ENCODE measurements at places on chromosomes 2 and 18.

GRCh38 chr2:218257390-218257981, 3.3 kb upstream of the GPBAR1 start:
- peak; percentile 36 for DNase-seq

DNA sequence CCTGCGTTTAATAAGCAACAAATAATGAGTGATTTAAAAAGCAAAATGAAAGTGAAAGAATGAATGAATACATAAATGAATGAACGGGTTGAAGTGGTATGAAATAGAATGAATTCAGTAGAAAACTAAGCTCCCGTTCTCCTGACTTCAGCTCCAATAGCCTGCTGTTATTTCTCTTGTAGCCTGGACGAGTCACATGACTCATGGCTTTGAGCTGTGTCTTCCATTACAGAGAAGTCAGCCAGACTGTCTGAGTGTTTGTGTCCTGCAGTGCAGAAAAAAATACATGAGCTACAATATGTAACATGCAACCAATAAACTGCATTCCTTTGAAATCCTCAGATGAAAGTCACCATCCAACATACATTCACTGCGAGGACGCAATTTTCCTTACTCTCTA, 21.2 kb downstream of the SCG2 start:
- DNase-seq = no peak

DNA sequence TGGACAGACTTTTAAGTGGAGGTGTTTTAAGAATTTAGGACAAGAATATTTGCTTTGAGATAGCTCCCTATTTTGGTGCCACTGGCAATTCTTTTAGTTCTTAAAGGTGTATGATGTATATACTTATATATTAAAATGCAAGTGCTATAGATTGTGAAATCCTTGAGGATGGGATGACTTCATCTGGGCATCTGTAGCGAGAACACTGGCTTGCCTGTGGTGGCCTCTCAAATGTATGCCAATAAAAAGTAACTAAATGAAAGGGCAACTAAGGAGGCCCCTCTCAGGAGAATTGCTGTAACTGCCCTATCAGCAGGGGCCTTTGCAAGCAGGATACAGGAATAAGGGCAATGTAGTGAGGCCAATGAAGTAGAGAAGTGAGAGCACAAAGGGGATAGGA, 2.6 kb upstream of the THUMPD2 start:
- DNase-seq = no peak

DNA sequence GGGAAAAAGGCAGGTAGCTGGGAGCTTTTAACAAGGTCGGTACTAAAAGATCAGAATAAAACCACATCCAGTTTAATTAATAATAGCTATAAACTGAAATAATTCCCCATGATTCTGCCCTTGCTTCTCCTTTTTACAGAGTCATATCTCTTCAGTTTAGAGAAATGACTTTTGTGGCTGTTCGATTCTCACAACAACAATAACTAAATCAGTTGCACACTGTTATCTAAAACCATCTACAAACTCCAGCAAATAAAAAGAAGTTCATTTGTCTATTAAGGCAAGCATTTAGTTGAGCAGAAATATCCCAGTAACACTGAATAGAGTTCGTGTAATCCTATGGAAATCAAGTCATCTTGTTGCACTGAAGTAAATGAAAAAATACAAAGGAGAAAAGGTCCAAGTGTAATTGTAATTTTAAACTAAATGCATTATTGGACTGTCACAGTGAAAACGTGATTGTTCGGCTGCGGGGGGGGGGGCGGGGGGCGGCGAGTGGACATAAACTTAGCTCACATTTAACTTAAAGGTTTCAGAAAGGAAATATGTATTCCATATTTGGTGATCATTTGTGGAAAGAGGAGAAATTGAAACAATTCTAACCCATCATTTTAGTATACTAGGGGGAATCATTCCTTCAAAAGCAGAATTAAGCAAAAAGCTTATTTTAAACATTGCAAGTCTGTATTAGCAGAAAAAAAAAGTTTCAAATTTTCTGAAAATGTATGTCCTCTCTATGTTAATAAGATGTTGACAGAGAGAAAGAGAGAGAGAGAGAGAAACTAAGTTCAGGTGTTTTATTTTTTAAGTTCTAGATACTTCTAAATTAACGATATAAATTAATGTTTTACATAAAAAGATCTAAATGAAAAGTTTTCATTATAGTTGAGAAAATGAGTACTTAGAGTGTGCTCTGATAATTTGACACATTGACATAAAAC, 144.5 kb downstream of the MEIS1 start:
- no peak for DNase-seq

DNA sequence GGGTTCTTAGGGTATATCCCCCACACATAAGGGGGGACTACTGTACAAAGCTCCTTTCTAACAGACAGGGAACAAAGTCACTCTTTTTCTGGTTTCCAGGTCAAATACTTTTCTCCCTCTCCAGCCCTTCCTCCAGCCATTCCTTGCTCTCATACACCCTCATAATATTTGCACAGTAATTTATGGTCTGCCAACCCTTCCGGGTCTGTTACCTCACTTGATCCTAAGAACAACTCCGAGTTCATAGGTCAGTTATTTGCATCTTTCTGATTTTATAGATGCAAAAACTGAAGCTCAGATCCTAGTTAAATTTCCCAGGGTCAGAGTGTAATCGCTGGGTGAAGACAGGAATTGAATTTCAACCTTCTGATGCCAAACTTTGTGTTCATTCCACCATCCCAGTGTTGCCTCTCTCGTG, 14.8 kb upstream of the MATN3 start:
- DNase-seq = no peak

GRCh38 chr2:209817844-209818271, 46.2 kb downstream of the UNC80 start:
- DNase-seq = no peak

DNA sequence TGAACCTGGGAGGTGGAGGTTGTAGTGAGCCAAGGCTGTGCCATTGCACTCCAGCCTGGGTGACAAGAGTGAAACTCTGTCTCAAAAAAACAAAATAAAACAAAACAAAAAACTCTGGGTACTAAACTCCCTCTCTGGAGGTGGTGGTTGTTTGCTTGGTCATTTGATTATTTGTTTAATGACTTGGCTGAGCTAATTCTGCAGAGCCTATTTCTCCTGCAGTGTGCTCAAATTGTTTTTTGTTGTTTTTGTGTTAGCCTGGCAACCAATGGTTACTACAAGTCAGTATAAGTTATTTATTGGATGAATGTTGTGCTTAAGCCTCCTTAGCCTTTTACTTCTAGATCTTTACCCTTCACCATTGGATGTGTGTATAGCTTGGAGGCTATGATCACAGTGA, 387.5 kb downstream of the ADCYAP1 start:
- no peak for DNase-seq

GRCh38 chr2:43653506-43653905, 16.4 kb downstream of the PLEKHH2 start:
- DNase-seq = no peak

GRCh38 chr2:237558961-237559641, 7.3 kb upstream of the PRLH start:
- DNase-seq = no peak

DNA sequence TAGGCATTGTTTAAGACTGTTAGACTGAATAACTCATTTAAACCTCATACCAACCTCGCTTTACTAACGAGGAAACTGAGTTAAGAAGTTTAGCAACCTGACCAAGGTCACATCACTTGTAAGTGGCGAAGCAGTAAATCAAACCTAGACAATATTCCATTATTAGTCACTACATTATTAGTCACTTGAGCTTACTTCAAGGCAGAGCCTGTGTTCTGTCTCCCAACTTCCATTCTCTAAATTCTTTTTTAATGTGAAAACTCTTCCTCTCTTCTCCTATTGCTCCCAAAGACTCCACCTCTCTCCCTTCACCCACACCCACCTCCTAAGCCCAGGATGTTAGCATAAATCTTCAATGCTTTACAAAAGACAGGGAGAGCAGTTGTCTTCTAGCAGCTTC, 156.5 kb downstream of the ARL6IP6 start:
- DNase-seq = no peak

DNA sequence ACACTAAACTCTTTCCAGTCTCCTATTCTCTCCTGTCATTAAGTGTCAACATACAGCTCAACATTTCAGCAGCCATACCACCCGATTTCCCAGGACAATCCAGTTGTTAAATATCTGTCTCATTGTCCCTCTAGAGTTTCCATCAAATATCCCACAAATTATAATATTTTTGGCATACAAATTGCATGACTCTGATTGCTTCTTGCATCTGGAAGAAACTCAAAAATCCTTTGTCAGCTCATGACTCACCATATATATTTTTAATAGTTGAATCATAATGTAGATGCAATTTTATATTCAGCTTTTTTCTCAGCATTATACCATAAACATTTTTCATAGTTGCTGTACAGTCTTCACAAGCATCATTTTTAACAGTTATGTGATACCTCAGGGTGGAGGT, 7.2 kb downstream of the SLC30A3 start:
- DNase-seq = no peak

GRCh38 chr2:6623746-6624145, 242.0 kb downstream of the CMPK2 start:
- no peak for DNase-seq

DNA sequence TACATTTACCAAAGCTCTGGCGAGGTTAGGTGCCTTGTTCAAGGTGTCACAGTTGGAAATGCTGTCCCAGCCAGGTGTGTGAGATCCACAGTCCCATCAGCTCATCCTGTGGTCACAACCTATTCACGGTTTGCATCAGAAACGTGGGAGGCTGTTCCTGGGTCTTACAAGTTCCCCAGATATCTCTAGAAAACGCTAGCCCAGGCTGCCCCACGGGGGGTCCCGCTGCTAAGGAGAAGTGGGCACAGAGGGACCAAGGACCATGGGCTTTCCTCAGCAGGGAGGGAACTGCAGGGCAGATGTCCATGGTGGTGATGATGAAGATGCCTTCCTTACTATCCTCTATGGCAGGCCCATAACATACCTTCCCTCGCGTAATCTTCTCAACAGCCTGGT, 649 bp downstream of the FECH start:
- DNase-seq = no peak

GRCh38 chr2:217326238-217327022, 466.6 kb upstream of the TNP1 start:
- no peak for DNase-seq

- DNase-seq = no peak
These were observed 263.8 kb downstream of the LOXHD1 start for GRCh38 chr18:46393230-46393629.

DNA sequence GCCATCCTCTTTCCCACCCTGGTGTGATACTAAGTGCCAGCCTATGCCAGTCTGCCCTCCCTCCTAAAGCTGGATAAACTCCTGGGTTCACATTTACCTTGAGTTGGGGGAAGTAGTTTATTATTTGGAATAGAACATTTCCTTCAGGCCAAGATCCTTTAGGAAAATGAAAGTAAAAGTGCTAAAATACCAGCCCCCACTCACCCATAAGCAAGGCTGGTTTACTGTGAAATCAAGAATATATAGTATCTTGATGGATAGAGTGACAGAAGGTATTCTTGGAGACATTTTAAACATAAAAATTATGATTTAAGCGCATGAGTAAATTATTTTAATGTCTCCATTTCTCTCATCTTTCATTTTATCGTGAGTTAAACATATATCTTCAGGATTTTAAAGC, 27.1 kb downstream of the ZNF532 start:
- no peak for DNase-seq

DNA sequence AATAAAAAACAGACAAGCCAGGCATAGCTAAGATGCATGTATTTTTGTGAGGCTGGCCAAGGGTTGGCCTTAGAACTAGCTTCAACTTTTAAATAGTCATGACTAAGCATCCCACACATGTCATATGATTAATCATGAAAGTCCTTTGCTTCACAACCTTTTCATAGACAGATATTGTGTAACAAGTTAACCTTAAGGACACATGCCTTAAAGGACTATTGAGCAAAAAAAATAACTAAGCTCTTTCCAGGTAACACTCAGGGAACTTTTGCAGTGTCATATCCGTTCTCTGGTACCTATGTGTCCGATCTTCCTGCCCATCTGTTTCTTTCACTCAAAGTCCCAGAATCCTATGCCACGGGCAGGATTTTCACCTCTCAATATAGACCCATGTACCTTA, 498.4 kb downstream of the STK39 start:
- no peak for DNase-seq

GRCh38 chr2:41896186-41896846, 151.5 kb upstream of the PKDCC start:
- no peak for DNase-seq

DNA sequence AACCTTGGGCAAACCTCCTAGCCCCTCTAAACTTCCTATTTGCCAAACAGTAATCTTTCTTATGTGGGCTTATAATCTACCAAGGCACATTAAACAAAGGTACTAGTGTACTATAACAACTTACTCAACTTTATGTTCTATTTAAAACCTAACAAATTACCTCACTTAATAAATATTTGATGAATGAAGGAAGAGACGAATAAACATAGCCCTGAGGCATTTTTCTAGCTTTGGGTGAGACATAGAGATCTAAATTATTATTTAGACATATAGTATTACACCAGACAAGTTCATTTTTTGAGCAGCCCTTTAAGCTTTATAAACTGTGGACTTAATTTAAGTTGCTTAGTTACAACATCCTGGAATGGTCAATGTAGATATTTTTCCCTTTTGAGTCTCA, 104.6 kb downstream of the UNC80 start:
- DNase-seq = no peak

DNA sequence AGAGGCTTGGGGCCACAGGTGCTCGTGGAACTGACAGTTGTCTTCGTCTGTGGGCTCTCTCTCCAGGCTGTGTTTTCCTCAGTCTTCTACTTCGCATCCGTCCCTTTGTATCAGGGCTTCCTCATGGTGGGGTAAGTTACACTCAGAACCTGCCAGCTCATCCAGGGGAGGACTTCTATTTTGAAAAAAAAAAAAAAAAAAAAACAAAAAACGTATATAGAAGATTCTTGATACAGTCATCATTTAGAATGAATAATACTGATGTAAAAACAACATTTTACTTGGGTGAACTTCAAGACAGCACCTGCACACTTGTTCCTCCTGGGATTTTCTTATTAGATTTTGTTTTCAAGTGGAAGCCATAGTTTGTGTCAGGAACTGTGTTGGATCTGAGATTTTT, 47.7 kb upstream of the NFATC1 start:
- DNase-seq = no peak

DNA sequence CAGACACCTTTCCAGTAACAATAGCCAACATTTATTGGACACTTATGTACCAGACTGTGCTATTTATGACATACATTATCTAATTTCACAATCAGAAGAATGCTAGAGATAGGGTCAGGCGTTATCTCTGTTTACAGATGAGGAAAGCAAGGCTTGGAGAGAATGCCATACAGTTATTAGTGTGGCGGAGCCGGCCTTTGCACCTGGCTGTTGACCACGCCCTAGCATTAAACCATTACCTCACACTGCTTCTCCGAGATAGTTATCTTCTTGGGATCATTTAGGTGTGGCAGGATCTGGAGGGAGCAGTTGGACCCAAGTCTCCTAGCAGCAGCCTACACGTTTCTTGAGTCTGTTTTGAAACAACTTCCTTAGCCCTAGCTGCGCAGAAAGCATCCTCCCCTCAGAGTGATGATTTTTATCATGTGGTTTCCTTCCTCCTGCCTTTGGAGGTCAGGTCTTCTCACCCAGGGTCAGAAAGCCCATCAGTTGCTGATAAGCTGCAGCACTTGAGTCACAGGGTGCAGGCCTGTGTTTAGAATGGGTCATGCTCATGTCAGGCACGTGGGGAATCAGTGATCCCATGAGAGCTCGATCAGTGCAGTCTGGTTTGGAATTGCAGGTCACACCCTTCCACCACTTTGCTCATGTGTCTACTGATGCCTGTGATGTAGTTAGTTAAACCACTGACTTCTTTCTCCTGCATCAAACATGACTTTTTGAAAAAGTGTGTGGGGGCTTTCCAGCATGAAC, 118.2 kb downstream of the SPTBN1 start:
- DNase-seq = no peak
